T-helper 17 cell (primary cell): ENCODE measurements at places on chromosomes 7 and 10. TPM values are rescaled to one million over a fixed set of nuclear protein-coding genes. Genes with fewer than 3 reads are reported as not detected.

- DNase-seq = no peak
Measured at GRCh38 chr10:50416881-50417280, 165.6 kb upstream of the ASAH2 start.

The TNS3 gene
- total RNA-seq = 2.3 TPM

DNA sequence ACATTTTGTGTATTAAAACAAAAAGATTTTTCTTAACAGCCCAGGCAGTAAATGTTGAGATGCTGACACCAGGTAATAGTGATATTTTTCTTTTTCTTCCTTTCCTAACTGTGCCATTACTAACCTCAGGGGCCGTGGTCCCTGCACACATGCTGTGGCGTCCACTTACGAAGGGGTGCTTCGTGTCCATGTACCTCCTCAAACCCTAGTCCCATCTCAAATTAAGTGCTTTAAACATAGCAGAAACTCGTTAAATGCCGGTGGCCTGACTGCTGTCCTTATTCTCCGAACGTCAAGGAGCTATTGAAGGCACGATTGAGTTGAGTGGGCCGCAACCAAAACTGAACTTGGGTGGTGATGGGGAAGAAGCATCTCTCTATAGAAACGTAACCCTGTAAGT lies 132.4 kb downstream of the ZMYND11 start:
- DNase-seq = no peak

The SFRP5 gene
- not detected for total RNA-seq
